ENCODE measurements at places on chromosomes 4 and X. TPM values are rescaled to one million over a fixed set of nuclear protein-coding genes. Genes with fewer than 3 reads are reported as not detected.

The CFAP299 gene
- total RNA-seq = not detected

The FHDC1 gene
- total RNA-seq = 4.6 TPM

The GPRASP1 gene
- total RNA-seq = 2.1 TPM

The PDCL2 gene
- not detected for total RNA-seq

The MAGEC3 gene
- total RNA-seq = not detected

The SCRG1 gene
- not detected for total RNA-seq

The STATH gene
- not detected for total RNA-seq

The SAT1 gene
- total RNA-seq = 187 TPM

The DDX53 gene
- total RNA-seq = not detected

Measured in H7 (cell line).